ENCODE measurements at places on chromosomes 6 and 20.
A peak's percentile ranks its signal among the peaks of the same experiment; 100 is the strongest.

- no peak for DNase-seq
Observed at GRCh38 chr6:3239110-3239830, 11.8 kb upstream of the TUBB2B start.

DNA sequence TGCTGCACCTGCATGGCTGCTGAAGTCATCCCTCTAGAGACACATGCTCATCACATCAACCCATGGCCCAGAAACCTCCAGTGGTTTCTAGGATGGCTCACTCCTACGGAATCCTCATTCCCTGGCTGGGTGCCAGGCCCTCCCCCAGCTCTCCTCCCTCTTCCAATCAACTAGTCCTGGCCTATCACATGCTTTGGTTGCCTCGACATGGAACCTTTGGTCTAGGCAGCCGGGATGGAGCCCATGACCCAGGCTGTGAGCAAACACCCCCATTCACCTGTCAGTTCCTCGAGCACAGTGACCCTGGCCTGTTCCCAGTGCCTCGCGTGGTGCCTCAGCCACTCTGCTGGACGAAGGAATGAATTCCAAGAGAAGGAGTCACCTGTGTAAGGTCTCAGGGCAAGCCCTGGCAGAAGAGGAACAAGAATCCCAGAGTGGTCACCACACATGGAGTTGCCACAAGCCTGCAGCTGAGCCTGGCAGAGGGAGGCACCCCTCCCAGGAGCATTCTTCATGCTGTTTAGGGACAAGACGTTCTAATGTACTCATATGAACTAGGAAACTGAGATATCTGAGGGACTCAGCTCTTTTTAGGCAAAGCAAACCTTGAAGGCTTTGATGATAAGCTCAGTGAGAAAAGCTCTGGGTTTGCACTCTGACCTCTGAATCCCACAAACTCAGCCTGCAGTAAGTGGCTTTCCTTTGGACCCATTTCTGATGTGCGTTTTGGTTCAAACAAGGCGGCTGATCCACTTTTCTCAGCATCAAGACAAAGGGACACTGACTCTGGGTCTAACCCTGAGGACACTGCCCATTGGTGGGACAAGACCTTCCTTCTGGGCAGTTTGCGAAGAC, 40.2 kb downstream of the PPP1R3G start:
- DNase-seq, result peak; percentile 21

DNA sequence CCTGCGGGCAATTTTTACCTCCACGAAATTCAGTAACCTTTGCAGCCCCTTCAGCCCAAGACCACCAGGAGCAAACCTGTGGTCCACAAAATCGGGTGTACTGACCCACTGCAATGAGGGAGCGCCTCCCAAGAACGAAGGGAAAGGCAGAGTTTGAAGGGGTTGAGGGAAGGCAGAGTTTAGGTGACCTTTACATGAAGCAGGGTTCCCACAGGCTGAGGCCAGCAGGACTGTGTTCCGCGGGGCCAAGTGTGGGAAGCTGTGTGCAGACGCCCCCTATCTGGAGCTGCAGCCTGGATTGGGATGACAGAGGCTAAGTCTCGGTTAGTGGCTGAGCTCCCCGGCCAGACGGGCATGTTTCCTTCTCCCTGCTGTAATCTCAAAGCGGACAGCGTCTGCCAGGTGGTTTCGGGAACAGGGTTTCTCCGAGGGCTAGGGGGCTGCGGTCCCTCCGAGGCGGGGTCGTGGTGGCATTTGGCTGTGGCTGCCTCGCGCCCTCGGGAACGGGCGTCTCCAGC, 826 bp upstream of the PYGB start:
- DNase-seq, result peak; percentile 78

- DNase-seq, result peak; percentile 47
Observed at GRCh38 chr6:132412656-132413498, 11.6 kb upstream of the MOXD1 start.

DNA sequence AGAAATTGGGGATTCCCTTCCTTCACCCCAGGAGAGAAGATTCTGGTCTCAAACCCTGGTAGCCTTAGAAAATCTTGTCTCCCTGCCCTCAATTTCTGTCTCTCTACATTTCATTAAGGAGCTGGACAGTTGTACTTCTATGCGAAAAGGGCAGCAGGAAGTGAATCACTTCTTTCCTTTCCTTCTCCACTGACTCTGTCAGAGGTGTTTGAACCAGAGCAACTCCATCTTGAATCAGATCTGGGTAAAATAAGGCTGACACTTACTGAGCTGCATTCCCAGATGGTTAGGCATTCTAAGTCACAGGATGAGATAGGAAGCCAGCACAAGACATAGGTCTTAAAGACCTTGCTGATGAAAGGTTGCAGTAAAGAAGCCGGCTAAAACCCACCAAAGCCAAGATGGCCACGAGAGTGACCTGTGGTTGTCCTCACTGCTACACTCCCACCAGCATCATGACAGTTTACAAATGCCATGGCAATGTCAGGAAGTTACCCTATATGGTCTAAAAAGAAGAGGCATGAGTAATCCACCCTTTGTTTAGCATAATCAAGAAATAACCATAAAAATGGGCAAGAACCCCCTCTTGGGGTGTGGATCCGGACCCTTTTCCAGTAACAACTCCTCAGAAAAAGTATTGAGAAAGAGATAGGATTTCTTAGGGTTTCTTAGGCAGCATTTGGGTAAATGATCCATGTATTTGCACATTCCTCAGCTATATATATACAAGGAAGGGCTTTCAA, 95.8 kb upstream of the PLCB4 start:
- DNase-seq, result no peak

DNA sequence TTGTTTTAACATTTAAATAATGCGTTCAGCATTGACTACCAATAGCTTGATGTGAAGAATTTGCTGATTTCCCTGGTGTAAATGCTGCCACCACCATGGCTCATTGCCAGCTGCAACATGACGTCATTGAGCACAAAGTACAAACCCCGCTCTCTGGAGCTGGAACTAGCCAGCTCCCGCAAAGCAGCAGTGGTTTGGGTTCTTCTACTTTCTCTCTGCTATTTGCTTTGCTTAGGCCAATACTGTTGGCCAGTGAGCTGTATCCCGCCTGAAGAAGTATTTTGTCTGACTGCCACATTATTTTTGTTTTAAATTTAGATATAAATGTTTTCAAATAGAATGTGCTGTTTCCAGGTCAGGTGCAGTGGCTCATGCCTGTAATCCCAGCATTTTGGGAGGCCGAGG, 47.4 kb upstream of the KIF13A start:
- DNase-seq, result no peak

- DNase-seq, result no peak
Observed at GRCh38 chr20:2152317-2152716, 50.7 kb downstream of the STK35 start.

DNA sequence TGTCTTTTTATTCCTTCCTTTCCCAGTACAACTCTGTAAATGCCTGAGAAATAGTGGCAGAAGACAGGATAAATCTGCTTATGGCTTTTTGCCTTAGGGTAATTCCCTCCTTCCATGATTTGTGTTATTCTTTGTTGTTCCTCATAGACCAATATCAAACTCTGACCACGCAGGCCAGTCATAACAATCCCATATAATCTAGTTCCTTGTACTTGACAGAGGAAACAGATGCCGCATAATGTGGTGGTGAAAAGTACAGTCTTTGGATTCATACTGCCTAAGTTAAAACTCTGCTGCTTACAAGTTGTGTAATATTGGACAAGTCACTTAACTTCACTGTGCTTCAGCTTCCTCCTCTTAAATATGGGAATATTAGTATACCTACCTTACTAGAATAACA, 8.2 kb upstream of the BAG2 start:
- no peak for DNase-seq

GRCh38 chr20:60984666-60985065, 267.4 kb upstream of the CDH4 start:
- DNase-seq, result no peak

DNA sequence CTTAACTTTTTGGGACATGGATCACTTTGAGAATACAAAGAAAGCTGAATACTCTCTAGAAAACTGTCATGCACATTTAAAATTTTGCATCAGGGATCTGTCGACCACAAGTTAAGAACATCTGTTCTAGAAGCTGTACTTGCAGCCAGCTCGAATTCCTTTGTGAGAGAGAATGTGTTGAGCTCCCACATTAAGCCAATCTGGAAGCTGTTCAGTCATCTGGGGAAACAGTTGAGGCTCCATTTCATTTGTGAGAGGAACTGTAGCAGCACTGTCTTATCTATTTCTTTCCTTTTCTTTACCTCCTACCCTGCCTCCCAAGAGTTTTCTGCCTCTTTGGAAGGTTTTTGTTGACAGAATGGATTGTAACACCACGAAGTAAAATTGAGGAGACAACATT, 50.8 kb downstream of the KAT14 start:
- peak; percentile 54 for DNase-seq

DNA sequence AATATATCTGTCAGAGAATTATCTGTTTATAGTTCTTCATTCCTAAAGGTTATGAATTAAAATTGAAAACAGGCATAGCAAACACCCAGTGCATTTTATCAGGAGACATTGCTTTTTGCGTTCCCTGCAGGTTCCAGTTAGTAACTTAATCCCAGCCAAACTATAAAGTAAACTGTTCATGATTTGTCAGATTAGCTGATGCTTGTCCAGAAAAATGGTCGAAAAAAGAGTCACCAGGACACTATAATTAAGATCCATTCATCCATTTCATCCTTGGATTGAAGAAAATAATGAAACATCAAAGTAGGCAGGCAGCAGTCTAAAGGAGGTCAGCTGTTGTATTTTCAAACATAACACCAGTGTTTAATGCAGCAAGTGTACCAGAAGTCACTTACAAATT, 75.9 kb downstream of the EPHA7 start:
- no peak for DNase-seq

- DNase-seq, result no peak
Observed at GRCh38 chr6:67184405-67184804, 1450.7 kb upstream of the ADGRB3 start.

- no peak for DNase-seq
Observed at GRCh38 chr20:20235681-20236080, 132.2 kb upstream of the INSM1 start.

Data from adipocyte (in vitro differentiated cells).